ENCODE measurements at places on chromosomes 7 and 10. TPM values are rescaled to one million over a fixed set of nuclear protein-coding genes. Genes with fewer than 3 reads are reported as not detected.

WNT16 gene
- 1.6 TPM for total RNA-seq

CCL26 gene
- 7.7 TPM for total RNA-seq

PRKG1 gene
- total RNA-seq, result not detected

NCF1 gene
- 0.11 TPM for total RNA-seq

CAMK1D gene
- total RNA-seq, result 9.4 TPM

NEUROG3 gene
- total RNA-seq, result not detected

CLDN4 gene
- 5.8 TPM for total RNA-seq

RBM20 gene
- total RNA-seq, result 4.3 TPM

CHST3 gene
- total RNA-seq, result 50.5 TPM

PRSS2 gene
- not detected for total RNA-seq

TRIM50 gene
- not detected for total RNA-seq

CH25H gene
- total RNA-seq, result 0.68 TPM

RPEL1 gene
- not detected for total RNA-seq

FOXI2 gene
- not detected for total RNA-seq

ASB10 gene
- not detected for total RNA-seq

FAM180A gene
- total RNA-seq, result 0.05 TPM

PLAC9 gene
- not detected for total RNA-seq

OPN4 gene
- not detected for total RNA-seq

OGDHL gene
- 0.41 TPM for total RNA-seq

PNPLA8 gene
- 16.2 TPM for total RNA-seq

TMEM184A gene
- total RNA-seq, result 8.8 TPM

KIFBP gene
- 46.3 TPM for total RNA-seq

H2BK1 gene
- total RNA-seq, result not detected

TMEM26 gene
- total RNA-seq, result 0.04 TPM

SPAM1 gene
- total RNA-seq, result not detected

NOD1 gene
- 5.0 TPM for total RNA-seq

Data from A549 treated with dexamethasone at 1 μM for 4 hours (cell line).